Effector CD4-positive, alpha-beta T cell (primary cell): ENCODE measurements at places on chromosomes 7 and 10.

DNA sequence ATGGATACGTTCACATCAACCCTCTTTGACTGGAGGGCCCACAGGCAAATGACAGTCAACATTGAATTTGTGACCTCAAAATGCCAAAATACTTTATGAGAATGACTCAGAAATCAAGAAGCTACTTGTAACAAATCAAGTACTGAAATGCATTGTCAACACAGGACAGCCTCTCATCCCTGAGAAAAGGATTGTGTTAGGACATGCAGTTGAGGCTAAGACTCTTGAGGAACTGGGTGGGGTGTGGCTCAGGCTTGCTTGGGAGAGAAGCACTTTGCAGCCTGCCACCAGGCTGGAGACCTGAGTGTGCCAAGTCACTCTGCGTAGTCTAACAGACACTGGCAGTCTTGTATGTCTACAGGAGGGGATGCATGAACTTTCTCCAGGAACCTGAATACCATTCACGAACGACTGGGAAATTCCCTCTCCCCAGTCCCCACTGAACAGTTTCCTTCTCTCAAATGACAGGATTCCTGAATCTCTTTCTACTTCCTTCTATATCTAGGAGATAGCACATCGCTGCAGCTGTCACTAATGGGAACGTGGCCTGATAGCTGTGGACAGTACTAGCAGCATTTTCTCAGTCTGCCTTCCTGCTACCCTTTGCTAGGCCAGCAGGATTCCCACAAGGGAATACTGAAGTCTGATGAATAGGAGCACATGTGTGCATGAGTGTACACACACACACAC lies 3.3 kb upstream of the SMO start:
- no peak for DNase-seq

DNA sequence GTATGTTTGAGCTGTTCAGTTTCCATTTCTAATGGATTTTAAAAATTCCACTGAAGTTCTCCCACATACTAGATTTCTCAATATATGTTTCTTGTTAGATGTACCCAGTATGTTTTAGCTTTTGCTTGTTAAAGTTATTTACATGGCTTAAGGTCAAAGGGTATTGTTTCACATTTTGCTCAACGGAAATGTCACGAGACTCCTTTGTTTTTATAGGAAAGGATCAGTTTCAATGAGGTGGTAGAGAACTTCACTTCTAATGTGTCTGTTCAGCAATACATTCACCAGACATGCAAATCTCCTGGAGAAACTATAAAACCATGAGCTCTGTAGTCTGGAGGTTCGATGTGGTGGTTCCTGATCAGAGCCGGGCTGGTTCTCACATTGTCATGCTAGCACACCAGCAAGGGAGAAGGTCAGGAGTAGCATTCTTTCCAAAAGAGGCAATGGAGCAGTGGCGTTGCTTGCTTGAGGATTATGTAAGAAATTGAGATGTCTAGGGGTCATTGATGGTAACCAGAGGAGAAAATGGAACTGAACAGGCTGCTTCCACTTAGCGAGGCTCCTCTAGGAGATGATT lies 114.0 kb downstream of the RAB18 start:
- DNase-seq = no peak

DNA sequence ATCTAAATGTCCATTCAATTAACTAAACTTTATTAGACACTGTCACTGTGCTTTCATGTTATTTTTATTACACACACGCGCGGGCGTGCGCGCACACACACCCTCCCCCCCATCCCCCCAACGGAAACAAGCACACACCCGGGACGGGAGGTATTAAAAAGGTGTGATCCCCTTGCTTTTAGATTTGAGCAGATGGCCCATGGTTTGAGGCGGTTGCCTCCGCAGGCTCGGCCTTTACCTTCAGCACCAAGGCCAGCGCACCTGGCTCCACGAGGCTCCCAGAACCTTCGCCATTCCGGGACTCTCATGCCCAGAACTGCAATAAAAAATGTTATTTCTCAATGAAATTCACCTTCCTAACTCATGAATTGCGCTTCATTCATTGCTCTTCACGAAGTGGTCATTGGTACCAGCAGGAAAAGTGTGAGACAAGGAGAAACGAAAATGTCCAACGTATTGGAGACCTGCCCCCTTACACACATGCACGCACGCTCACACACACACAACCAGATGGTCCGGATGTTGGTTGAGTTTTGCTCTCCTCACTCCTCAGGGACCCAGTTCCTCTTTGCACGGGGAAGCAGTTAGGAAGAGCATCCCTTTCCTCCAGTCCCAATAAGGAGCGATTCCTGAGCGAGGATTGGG lies 20.8 kb upstream of the PTF1A start:
- no peak for DNase-seq

- no peak for DNase-seq
These were observed 256.2 kb upstream of the MGMT start for GRCh38 chr10:129210876-129211275.

GRCh38 chr7:99244939-99245338 lies 27.7 kb upstream of the MYH16 start:
- no peak for DNase-seq

DNA sequence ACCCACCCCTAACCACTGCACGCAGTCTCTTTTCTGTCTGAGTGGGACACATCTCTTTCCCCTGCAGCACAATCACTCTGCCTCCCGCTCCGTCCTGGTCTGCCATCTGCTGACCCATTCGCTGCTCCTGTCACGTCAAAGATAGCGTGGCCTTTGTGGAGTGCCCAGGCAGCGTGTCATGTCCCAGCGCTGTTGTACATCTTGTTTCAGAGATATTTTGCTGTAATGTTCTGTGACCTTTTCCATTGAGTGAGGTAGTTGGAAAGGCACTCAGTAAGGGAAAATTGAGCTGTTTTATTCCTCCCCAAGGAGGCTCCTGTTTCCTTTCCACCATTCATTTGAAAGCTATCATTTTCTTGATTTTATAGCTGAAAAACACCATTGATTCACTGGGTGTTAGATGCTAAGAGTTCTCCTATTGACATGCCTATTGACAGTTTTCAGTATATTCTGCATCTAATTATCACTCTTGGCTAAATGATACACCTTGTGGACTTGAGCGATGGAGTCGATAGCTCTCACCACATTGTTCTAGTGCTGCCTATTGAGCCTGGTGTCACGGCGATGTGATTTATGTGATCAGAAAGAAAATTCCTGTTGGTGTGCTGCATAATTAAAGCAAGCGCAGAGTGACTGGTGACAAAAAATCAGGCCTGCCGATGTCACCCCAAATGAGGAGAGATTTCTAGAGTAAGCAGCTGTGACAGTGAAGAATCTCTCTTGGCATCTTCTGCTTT lies 372.6 kb downstream of the LRMDA start:
- no peak for DNase-seq

DNA sequence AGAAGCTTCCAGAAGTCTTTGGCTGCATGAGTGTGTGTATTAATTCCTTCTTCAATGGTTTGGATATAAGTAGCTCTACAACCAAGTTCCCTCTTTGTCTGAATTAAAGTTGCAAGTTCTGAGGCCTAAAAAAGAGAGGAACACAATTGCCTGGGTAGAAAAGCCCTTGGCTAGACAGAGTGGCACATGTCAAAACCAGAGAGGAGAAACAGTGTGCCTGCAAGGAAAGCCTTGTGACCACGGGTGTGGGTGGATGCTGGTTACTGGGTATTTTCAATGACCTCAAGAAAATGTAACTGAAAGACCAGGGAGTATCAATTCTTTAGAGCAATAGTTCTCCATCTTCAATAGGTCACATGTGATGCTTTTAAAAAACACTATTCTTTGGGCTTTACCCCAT lies 148.3 kb downstream of the SVIL start:
- DNase-seq = no peak

DNA sequence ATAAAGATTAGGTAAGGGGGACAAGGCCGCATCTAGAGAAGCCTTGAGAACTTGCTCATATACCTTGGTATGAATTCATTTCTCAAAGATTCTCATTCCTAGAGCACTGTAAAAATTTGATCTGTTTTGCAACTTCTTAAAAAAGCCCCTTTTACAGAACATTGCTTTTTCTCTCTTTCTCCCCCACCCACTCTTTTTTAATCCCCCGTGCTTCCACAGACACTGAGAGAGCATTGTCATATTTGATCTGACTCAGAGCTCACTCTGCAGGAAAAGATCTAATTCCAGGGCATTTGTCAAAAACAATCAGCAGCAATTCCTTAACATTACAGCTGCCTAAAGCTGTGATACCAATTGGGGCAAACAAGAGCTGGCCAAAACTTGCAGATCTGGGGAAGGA lies 92.0 kb downstream of the ARHGAP22 start:
- DNase-seq = no peak

- no peak for DNase-seq
These were observed 177.6 kb upstream of the SEMA3A start for GRCh38 chr7:84372155-84372621.

DNA sequence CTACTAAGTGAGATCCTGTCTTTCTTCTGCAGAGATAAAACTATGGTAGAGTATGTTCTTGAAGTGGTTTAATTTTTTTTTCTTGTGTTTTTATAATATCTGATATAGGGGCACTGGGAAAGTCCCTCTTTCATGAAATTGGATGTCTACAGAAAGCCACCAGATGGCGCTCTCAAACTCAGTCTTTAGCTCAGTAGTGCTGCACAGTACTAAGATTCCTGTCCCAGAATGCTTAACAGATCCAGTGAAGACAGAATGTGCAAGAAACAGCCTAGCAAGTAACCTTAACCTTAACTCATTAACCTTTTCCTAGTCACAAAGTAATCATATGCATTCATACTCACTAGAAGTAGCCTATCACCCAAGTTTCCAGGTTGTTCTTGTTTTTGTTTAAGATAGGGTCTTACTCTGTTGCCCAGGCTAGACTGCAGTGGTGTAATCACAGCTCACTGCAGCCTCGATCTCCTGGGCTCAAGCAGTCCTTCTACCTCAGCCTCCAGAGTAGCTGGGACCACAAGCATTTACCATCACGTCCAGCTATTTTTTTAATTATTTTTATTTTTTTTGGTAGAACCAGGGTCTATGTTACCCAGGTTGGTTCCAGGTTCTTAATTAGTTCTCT lies 56.7 kb downstream of the IDE start:
- peak; percentile 65 for DNase-seq

DNA sequence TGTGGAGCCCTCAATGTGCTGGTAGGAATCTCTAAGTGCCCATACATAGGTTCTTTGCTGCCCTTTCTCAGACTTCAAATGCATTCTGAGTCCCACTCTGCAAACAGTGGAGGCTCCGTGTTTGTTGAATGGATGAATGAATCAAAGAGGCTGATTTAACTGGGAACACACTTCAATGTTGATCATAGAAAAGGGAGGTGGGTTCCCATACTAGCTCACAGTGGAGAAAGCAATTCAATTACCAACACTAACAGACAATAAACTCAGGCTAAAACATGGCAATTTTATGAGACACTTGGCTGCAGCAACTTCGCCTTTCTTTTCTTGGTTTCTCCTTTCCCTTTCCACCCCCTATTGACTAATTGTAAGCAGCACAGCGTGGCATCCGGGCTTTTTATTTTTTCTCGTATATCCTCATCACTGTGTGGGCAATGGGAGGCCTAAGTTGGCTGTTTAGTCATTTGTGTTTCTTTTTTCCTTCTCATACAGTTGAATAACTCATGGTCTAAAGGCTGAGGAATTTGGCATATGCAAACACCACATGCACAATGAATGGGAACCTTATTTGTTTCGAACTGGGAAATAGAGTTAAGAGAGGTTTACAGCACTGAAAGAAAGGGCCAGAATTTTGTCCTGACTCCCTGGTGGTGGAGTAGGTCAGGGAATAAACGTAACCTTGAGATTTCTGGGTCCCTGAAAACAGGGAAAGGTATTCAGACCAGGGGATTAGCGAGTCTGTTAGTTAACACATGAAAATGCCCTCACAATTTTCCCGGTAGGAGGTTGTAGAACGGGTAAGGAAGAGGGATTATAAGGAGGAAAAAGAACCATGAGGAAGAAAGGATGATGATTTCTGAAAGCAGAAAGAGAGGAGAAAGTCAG lies 858.5 kb downstream of the KCNMA1 start:
- no peak for DNase-seq

DNA sequence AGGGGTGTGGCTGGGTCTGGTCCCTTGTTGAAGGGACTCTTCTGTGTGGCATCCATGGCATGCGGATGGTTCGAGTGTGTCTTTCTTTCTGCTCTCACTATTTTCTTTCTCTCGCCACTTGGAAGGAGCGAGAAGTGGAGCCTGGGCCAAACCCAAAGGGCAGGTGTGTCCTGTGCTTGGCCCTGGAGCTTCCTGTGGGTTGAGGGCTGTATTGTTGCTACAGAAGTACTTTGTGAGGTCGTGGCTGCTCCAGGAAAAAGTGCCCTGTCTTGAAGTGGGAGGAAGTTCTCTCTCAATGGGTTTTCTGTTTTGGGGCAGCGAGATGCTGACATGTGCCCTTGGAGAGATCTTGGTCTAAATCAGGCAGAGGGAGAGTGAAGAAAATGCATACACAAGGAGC lies 72.0 kb downstream of the DOCK1 start:
- DNase-seq = no peak

DNA sequence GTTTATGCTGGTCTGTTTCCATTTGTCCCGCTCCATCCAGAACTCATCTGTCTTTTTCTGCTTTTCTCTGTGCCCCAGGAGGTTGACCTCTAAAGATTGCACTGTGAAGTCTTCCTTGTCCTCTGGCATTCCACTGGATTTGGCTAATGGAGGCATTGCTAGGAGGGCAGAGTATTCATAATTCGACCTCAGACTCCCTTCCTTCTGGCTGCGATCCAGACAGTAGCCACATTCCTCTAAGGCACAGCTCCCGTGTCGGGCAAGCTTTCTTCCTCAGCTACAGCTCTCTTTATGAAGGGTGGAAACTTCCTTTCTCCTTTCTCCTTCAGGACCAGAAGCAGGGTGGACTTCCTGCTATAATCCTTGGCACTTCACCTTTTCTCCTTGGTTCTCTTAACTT lies 175.9 kb downstream of the BAMBI start:
- no peak for DNase-seq

DNA sequence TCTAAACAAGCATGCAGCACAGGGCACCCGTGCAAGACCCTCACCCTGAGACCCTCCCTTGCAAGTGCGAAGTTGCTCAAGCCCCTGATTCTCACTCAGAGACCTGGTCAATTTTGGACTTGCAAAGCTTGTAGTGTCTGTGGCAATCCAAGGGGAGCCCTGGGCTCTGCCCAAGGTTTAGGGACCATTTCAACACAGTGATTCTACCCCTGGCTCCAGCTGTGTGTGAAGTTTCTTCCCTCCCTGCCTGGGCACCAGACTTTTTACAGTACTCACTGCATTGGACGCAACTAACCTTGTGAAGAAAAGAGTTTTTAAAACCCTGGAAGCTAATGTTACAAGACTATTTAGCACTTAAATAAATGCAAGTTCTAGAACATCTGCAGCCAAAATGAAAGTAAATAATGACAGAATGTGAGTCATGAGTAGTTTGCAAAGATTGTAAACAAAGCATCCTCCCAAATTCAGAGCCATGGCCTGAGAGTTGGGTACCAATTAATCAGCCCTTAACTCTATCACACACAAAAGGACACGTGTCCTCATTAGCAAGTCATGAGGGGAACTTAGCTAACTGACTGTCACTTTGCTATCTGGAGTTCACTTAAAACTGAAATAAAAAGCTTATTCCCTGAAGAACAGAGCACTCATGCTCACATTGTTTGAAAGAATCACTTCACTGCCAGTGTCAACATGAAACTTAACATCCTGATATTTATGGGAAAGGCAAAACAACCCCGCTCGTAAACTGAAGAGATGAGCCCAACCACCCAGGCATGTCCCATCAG lies 48.1 kb downstream of the RGS10 start:
- no peak for DNase-seq

- DNase-seq = no peak
These were observed 8.7 kb downstream of the DBF4 start for GRCh38 chr7:87885018-87885417.

- DNase-seq = no peak
These were observed 193.3 kb downstream of the SEMA3E start for GRCh38 chr7:83455612-83456011.
